Adrenal gland (tissue), 19 donors: ENCODE measurements at places on chromosomes 1 and 21. TPM values are rescaled to one million over a fixed set of nuclear protein-coding genes. Genes with fewer than 3 reads are reported as not detected.

Gene AIM2
- 0.72 TPM for polyA plus RNA-seq

Gene ALPL
- 74.7 TPM for polyA plus RNA-seq

Gene LCE1A
- not detected for polyA plus RNA-seq

Gene FCRL1
- polyA plus RNA-seq, result not detected

- no peaks in the 10 kb centered on the region for H3K27me3 ChIP-seq
- no peaks in the 10 kb centered on the region for H3K4me1 ChIP-seq
- no peak overlapping the region for H3K27ac ChIP-seq
- DNase-seq, result no peak
- no peaks in the 10 kb centered on the region for H3K36me3 ChIP-seq
- no peak overlapping the region for H3K4me3 ChIP-seq
These were observed 29.1 kb downstream of the SYDE2 start for GRCh38 chr1:85171721-85172120.

- no peaks in the 10 kb centered on the region for H3K27me3 ChIP-seq
- H3K36me3 ChIP-seq, result no peaks in the 10 kb centered on the region
- no peak overlapping the region for H3K4me3 ChIP-seq
- DNase-seq, result peak; percentile 15
- H3K27ac ChIP-seq, result peak overlapping the region; percentile 54
These were observed 210.3 kb downstream of the TOMM20 start for GRCh38 chr1:234918181-234918841.

DNA sequence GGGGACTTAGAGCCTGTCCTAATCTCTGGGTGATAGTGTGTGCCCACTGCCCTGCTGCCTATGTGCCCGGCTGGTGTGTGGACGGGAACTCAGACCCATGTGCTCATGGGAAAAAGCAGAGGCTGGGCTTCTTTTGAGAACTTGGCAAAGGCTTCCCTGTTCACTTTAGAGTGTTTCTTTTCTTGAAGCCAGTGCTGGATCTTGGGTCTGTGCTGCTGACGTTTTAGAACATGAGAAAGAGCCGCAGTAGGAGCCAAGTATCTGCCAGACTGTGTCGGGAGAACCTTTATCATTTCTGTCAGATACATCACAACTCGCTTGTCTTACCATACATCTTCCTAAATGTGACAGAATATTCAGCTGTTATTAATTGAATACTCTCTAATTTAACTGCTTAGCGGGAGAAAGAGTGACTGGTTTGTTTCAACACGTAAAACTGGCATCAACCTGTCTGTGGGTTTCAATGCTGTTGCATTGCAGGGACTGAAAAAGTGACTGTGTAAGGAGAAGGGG lies 195.2 kb downstream of the PBX1 start:
- H3K36me3 ChIP-seq, result no peaks in the 10 kb centered on the region
- DNase-seq, result peak; percentile 67
- peak overlapping the region; percentile 60 for H3K27ac ChIP-seq
- no peak overlapping the region for H3K4me3 ChIP-seq

DNA sequence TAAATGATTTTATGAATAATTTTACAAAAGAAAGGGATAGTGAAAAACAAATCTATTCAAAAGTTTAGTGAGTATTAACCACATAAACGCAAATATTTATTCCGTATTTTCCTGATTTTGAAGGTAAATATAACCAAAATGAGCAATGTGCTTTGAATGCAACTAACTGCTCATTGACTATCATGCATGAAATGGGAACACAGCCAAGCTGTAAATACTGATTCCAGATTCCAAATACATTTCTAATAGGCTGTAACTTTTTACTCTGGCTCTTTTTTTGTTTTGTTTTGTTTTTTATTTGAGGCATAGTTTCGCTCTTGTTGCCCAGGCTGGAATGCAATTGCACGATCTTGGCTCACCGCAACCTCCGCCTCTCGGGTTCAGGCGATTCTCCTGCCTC lies 41.8 kb downstream of the SELENOF start:
- H3K27me3 ChIP-seq, result no peaks in the 10 kb centered on the region
- H3K27ac ChIP-seq, result no peak overlapping the region
- DNase-seq, result no peak
- H3K4me1 ChIP-seq, result no peaks in the 10 kb centered on the region
- no peaks in the 10 kb centered on the region for H3K36me3 ChIP-seq

- H3K4me3 ChIP-seq, result no peak overlapping the region
- no peak overlapping the region for H3K27ac ChIP-seq
- peaks cover 5% of the 10 kb centered on the region for H3K36me3 ChIP-seq
- H3K4me1 ChIP-seq, result no peaks in the 10 kb centered on the region
These were observed 17.8 kb downstream of the HLCS start for GRCh38 chr21:36948686-36949085.
